Left lung (tissue), 14 donors: ENCODE measurements at places on chromosomes 2 and 18. TPM values are rescaled to one million over a fixed set of nuclear protein-coding genes. Genes with fewer than 3 reads are reported as not detected.

DNA sequence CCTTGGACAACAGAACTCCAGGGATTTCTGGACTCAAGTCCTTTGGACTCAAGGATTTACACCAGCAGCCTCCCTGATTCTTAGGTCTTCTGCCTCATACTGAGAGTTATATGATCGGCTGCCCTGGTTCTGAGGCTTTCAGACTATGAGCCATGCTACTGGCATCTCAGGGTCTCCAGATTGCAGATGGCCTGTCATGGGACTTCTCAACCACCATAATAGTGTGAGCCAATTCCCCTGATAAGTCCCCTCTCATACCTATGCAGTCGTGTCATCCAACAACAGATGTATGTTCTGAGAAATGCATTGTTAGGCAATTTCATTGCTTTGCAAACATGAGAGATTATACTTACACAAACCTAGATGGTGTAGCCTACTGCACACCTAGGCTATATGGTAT lies 61.4 kb upstream of the MSTN start:
- no peaks in the 10 kb centered on the region for H3K27me3 ChIP-seq
- H3K36me3 ChIP-seq: no peaks in the 10 kb centered on the region
- DNase-seq: no peak
- no peaks in the 10 kb centered on the region for H3K4me1 ChIP-seq

DNA sequence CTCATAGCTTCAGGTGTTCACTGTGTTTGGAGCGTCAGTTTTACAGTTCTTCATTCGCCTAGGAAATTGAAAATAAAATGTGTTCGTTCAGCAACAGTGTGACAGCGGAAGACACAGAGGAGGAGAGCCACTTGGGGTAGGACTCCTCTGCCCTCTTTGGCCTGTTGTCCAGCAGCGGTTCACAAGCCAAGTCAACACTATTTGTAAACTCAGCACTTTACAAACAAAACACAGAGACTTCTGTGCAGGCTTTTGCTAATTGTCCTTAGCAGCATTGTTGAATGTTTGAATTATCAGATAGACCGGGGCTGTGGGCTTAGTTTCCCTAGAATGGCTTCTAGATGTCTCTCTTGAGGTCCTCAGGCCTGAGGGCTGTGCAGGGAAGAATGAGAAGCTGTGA lies 73.2 kb downstream of the TNFRSF11A start:
- no peak overlapping the region for H3K27ac ChIP-seq
- H3K27me3 ChIP-seq: no peaks in the 10 kb centered on the region
- H3K36me3 ChIP-seq: no peaks in the 10 kb centered on the region
- no peaks in the 10 kb centered on the region for H3K4me1 ChIP-seq
- no peak for DNase-seq

GRCh38 chr2:7725171-7725849 lies 808.1 kb downstream of the RNF144A start:
- no peak for DNase-seq
- H3K4me1 ChIP-seq: no peaks in the 10 kb centered on the region
- H3K4me3 ChIP-seq: no peak overlapping the region
- H3K27me3 ChIP-seq: no peaks in the 10 kb centered on the region
- H3K27ac ChIP-seq: no peak overlapping the region
- no peaks in the 10 kb centered on the region for H3K36me3 ChIP-seq

The GALNT3 gene
- 15.6 TPM for polyA plus RNA-seq

The GCG gene
- polyA plus RNA-seq: not detected

- peak overlapping the region; percentile 34 for H3K27ac ChIP-seq
- no peaks in the 10 kb centered on the region for H3K36me3 ChIP-seq
- no peak for DNase-seq
- H3K27me3 ChIP-seq: no peaks in the 10 kb centered on the region
- peaks cover 26% of the 10 kb centered on the region for H3K4me1 ChIP-seq
These were observed 24.2 kb upstream of the CASP8 start for GRCh38 chr2:201235860-201236811.

DNA sequence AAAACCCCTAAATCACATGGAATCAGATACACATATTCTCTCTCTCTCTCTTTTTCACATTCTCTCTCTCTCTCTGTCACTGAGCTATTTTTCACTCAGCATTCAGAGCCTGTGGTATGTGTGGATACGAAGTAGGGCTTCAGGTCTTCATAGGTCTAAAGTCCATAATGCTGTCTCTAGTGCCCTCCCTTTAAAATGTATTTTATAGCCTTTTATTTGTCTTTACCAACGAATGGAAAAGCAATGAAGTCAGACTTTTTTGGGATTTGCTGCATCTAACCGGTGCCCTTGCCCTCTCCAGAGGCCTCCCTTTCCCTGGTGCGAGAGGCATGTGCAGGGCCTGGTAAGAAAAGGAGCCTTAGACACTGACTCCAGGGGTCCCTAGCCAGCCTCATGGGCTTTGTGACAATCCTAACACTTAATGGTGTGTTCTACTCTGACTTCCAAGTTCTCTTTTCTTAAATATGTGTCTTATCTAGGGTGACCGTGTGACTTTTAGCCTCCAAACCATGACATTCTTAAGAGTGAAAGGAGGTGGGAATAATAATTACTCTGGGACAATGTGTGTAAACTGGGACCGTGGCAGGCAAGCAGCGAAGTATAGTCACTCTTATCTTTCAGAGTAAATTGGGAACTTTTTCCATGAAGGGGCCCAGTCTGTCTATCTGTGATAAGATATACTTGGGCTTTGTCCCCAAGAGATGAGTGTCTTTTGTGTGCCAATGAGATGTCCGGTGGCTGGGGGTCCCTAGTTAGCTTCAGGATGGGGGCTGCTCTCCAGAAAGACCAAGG lies 101.1 kb downstream of the B3GNT2 start:
- no peaks in the 10 kb centered on the region for H3K27me3 ChIP-seq
- H3K36me3 ChIP-seq: no peaks in the 10 kb centered on the region
- H3K4me3 ChIP-seq: no peak overlapping the region

The KCNJ3 gene
- 0.27 TPM for polyA plus RNA-seq

DNA sequence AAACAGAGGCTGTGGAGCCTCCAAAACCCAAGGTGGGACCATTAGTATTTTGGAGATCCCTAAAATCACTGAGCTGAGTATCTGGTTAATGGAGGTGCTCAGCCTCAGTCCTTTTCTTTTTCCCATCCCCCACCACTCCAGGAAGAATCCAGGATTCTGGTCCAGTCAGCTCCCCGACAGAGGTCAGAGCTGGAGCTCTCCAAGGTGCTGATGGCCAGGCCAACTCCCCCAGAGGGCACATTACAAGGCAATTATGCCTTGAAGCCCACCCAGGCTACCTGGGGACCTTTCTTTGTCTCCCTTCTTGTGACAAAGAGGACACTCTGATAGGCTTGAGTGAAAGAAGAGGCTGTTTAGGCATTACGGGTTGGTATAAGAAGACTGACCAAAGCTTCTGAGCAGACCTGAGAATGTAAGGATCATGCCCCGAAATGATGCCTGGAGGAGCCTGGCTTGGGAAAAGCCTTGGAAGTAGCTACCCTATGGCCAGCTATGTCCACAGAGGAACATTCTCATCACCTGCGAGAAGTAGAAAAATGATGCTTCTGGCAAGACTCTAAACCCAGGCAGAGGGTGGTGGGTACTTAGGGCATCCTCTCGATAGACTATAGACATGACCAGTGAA lies 102.5 kb upstream of the LDAH start:
- no peaks in the 10 kb centered on the region for H3K36me3 ChIP-seq
- no peak overlapping the region for H3K27ac ChIP-seq
- peak; percentile 32 for DNase-seq

DNA sequence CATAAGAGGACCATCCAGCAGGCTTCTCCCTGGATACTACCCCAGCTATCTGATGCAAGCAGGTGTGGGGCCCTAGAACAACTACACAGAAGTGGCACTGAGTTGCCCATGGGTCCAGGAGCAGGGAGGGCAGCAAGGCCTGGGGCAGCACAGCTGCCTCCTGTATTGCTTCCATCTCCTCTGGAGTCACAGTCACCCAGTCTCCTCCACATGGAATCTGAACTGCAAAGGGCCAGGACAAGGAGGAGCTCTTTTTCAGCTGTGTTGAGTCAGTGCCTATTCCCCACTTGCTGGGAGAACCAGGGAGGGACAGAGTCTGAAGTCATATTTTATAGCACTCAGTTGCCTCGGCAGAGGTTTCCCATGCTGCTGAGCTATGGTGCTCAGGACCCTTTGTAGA lies 67.9 kb upstream of the ALPP start:
- H3K36me3 ChIP-seq: peaks cover 13% of the 10 kb centered on the region
- DNase-seq: no peak
- H3K27ac ChIP-seq: no peak overlapping the region
- H3K4me3 ChIP-seq: no peak overlapping the region
- no peaks in the 10 kb centered on the region for H3K4me1 ChIP-seq

DNA sequence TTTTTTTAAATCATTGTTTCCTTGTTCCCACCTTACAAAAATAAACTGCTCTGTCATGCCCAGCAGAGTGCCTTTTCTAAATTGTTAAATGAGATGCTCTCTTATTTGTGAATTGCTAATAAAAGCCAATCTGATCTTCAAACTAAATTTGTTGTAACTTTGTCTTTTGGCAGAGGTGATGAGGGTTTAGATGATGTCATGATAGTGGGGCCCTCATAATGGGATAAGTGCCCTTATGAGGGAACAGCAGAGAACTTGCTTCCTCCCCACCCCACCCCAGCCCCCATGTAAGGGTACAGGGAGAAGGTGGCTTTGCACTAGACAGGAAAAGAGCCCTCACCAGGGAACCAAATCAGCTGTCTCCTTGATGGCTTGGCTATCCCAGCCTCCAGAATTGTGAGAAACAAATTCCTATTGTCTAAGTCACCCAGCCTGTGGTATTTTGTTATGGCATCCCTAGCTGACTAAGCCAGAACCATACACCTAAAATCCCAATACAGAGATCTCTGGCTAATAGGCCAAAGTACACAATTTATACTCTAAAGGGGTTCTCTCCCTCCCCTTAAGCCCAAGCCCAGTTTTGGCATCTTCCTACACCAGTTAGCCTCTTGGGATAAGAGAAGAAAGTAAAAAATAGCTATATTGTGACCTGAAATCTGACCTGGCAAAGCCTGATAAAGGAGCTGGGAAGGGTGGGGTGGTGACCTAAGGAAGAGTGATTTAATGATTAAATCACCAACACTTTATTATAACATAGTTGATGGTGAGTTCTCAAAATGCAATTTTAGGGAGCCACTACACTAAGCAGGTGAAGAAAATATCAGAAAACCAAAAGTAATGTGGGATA lies 40.3 kb upstream of the HNRNPA3 start:
- no peaks in the 10 kb centered on the region for H3K27me3 ChIP-seq
- no peak overlapping the region for H3K4me3 ChIP-seq
- no peaks in the 10 kb centered on the region for H3K36me3 ChIP-seq
- no peak for DNase-seq
- no peak overlapping the region for H3K27ac ChIP-seq

- H3K36me3 ChIP-seq: no peaks in the 10 kb centered on the region
- H3K4me3 ChIP-seq: no peak overlapping the region
- no peak overlapping the region for H3K27ac ChIP-seq
- no peak for DNase-seq
- no peaks in the 10 kb centered on the region for H3K4me1 ChIP-seq
These were observed 189.4 kb upstream of the CWC22 start for GRCh38 chr2:180196419-180196977.

The CD207 gene
- not detected for polyA plus RNA-seq

The SPP2 gene
- polyA plus RNA-seq: not detected

DNA sequence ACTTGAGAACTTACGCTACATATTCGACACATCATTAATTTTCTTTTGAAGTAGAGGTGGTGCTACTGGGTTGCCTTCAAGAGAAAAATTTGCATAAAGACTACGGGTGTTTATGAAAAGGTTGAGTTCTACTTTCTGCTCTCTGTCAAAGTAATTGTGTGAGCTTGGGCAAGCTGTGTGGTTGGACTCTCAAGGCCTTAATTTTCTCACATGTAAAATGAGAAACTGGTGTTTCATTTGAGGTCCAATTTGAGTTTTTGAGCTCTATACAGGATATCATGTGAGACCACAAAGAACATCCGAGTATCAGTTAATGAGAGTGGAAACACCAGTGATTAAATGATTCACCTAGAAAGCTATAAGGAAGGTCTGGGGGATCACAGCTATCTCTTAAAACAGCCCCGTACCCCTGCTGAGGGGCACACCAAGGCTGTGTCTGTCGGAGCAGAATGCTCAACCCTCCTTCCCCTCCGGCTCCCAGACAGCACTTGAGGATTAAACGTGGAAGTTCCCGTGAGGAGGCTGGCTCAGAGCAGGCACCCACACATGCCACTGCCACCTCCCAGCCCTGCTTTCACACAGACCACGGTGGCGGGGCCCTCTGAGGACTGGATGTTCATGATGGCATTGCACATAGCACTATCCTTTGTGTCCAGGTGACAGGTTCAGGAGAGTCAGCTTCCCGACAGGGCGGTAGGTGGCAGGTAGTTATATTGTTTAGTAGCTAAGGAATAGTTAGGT lies 191.8 kb downstream of the RNF144A start:
- no peak for DNase-seq
- no peak overlapping the region for H3K4me3 ChIP-seq
- no peaks in the 10 kb centered on the region for H3K4me1 ChIP-seq
- H3K27me3 ChIP-seq: no peaks in the 10 kb centered on the region
- H3K36me3 ChIP-seq: no peaks in the 10 kb centered on the region

DNA sequence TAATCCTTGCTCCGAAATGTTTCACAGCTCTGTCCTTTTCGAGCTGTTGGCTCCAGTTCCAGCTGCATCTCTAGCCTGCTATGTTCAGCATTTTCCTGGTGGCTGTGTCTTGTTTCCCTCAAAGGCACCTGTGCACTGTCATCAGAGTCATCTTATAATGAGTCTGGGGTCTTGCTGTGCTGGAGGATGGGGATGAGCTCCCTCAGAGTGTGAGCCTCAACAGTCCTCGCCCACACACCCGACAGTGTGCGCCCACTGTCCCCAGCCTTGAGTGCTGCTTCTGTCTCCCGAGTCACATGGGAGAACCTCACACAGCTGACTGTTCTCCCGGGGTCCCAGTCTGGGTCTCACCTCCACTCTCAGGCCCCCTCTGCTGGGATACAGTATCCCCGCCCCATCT lies 25.4 kb downstream of the SPP2 start:
- no peak overlapping the region for H3K27ac ChIP-seq
- DNase-seq: no peak
- no peaks in the 10 kb centered on the region for H3K36me3 ChIP-seq
- no peak overlapping the region for H3K4me3 ChIP-seq
- no peaks in the 10 kb centered on the region for H3K27me3 ChIP-seq
- H3K4me1 ChIP-seq: no peaks in the 10 kb centered on the region

- H3K27ac ChIP-seq: no peak overlapping the region
- no peaks in the 10 kb centered on the region for H3K36me3 ChIP-seq
- H3K4me1 ChIP-seq: no peaks in the 10 kb centered on the region
These were observed 133.0 kb downstream of the MYO3B start for GRCh38 chr2:170310876-170311502.

DNA sequence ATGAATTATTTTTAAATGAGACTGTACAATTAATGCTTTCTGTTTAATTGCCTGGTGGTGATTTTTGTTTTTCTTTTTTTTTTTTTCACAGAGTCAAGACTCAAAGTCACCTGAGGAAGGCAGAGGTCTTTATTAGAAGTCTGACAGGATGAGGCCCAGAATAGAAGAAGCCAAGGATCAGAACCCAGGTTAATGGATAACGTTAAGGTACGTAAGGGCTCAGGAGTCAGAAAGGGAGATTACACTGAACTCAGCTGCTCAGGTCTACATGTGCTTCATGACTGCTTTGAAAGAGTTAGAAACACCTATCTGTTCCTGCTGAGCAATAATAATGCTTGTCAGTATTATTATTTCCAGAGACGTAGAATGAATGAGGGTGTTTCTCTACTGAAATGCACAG lies 196.5 kb downstream of the LRATD1 start:
- H3K4me1 ChIP-seq: no peaks in the 10 kb centered on the region
- no peak overlapping the region for H3K4me3 ChIP-seq
- no peaks in the 10 kb centered on the region for H3K27me3 ChIP-seq
- DNase-seq: no peak
- H3K36me3 ChIP-seq: no peaks in the 10 kb centered on the region
- H3K27ac ChIP-seq: no peak overlapping the region

The TNFRSF11A gene
- polyA plus RNA-seq: 4.6 TPM

The ST8SIA5 gene
- 0.29 TPM for polyA plus RNA-seq
